ENCODE measurements at places on chromosomes 12 and 14.

DNA sequence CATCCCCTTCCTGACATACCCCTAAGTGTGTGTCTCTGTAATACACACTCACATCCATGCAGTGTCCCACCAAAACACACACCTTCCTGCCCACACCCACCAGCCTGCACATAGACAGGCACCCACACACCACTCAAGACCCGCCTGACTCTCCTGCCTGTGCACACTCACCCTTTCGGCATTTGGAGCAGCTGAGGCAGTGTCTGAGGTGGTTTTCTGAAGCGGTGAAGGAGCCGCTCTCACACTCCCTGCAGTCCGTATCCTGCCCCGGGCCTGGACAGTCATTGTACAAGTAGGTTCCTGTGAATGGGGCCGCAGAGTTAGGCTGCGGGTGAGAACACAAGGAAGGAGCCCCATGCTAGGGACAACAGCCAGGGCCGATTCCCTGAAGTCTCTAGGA lies 8.3 kb downstream of the TNFRSF1A start:
- no peak for DNase-seq

- DNase-seq, result no peak
These were observed 358.4 kb downstream of the DPF3 start for GRCh38 chr14:72535485-72535884.

DNA sequence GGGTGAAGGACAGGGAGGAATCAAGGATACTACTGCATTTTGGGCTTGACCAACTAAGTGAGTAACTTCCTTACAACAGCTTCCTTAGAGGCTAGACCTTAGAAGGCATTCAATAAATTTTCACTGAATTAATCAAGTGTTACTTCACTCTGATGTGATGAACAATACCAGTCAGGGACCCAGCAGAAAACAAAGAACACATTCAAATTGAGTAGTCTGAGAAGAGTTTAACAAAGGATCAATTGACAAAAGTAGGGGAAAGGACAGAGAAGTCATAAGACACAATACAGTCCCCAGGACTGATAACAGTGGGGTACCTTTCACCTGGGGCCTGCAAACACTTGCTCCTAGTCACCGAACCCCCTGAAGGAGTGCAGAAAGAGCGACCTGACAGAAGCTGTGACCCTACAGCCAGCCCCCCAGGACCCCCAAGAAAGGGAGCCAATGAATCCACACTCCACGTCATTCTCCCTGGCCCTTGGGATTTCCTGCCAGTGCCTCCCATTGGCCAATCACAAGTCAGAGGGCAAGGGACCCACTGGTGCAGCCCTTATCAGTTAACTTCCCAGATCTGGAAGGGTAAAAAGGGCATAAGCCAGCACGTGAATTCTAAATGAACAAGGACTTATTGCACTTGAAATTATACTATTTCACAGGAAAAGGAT lies 6.9 kb downstream of the ANAPC5 start:
- DNase-seq, result no peak

DNA sequence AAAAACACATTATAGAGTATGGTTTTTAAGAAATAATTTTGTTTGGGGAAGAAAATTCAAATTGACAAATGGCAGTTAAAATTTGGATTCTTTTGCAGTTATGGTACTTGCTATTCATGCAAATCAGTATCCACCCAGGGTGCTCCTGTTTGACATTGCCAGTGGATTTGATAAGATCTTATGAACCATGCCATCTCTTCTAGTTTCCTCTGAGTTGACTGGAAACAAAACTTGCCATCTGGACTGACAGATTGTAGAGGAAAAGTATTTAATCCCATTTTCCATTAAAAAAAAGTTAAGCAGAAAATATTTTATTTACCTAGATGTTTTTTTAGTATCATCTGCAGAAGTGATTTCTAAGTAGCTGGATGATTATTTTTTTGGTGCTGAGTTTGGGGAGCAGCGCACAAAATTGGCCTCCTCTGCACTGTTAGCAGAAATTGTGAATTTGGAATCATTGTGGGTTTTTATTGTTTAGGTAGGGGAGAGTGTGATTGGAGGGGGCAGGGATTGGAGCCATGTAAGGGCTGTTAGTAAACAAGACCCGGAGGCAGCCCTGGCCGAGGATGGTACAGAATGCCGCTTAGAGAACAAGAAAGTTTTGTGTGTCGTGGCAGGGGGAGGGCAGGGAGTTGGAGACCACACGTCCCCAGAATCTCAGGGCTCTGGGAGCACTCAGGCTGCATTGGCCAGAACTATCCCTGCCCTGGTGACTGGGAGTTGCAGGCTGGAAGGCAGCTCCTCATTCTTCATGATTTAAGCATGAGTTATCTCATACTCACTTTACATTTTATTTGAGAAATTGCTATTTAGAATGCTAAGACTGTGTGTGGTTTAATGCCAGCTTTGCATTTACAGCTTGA lies 56.6 kb downstream of the WDR20 start:
- DNase-seq, result peak; percentile 76

- no peak for DNase-seq
These were observed 423.3 kb upstream of the GARIN6 start for GRCh38 chr12:99224237-99224636.

GRCh38 chr12:93833946-93834345 lies 156.8 kb downstream of the CRADD start:
- no peak for DNase-seq

DNA sequence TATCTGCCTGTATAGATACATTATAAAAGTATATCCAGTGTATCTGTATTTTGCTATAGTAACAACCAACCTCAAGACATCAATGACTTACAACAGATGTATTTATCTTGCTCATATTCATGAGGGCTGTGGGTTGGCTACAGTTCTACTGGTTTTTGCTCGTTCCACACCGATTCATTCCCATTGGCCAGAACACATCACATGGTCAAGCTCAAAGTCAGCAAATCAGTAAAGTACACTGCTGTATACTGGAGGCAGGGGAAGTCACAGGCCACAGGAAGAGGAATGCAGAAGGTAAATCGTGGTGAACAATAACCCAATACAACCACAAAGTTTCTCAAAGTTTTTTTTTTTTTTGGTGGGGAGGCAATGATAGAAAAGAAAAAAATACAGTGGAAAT lies 180.0 kb upstream of the CDKN3 start:
- DNase-seq, result no peak

DNA sequence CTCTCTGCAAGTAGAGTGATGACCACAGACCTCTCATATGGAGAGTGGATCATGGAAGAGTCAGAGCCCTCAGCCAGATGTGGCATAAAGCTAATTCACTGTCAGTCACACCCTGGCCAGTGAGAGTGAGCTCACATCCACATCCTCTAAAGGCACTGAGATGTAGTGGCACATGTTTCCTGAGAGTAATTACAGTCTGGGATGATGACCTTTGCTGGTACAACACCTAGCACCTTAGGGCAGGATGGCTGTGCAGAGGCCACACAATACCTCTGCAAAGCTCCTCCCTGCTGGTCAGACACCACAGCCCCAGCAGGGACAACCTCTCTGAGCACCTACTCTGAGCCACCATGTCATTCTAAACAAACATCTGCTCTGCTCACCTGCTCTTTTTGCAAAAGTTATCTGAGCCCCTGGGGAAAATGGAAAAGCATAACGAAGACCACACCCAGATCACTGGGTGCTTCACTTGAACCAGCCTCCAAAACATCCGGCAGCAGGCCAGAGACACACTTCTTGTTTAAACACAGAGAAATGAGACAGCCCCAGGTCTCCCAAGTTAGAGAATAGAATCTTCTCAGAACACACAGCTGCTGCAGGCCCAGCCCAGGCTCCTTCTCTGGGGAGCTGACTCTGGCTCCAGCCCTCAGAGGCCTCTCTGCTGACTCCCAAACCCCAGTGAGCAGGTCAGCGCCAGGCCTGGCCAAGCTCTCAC lies 30.3 kb downstream of the PITPNM2 start:
- DNase-seq, result no peak

GRCh38 chr12:29517264-29517663 lies 19.8 kb upstream of the OVCH1 start:
- peak; percentile 5 for DNase-seq

DNA sequence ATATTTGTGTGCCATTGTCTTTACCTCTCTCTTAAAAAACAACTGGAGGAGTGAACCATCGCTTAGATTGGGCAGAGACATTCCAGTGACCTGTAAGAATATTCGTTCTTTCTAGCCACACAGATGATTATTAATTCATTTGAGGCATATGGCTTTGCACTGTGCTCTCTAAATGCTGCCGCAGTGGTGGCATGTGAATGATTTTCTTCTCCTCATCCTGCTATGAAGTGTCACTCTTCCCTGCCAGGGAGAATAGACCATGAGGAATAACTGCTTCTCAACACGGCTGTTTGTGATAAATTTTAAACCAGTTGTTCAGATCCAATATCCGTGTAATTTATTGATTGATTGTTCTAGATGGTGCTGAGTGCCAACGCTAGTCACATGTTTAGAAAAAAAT lies 225.3 kb downstream of the CNTN1 start:
- no peak for DNase-seq

DNA sequence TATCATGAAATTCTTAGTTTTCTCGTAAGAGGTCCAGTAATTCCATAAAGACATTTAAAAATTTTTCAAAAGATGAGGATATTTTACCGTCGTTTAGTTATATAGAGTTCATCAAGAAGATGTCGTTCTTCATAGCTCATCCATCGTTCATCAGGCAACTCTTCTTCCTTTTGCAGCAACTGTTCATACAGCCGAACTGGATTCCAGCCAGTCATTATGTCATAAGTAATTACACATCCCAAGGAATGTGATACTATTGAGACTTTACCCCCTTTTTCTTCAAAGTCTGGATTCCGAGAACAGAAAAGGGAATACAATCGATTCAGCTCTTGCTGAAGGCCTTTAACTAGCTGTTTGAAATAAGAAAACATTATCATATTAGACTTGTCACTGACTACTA lies 90.3 kb downstream of the DDHD1 start:
- no peak for DNase-seq

GRCh38 chr12:98373025-98373554 lies 142.3 kb upstream of the TMPO start:
- DNase-seq, result no peak

- no peak for DNase-seq
These were observed 6.0 kb downstream of the TMCC3 start for GRCh38 chr12:94644141-94644979.

DNA sequence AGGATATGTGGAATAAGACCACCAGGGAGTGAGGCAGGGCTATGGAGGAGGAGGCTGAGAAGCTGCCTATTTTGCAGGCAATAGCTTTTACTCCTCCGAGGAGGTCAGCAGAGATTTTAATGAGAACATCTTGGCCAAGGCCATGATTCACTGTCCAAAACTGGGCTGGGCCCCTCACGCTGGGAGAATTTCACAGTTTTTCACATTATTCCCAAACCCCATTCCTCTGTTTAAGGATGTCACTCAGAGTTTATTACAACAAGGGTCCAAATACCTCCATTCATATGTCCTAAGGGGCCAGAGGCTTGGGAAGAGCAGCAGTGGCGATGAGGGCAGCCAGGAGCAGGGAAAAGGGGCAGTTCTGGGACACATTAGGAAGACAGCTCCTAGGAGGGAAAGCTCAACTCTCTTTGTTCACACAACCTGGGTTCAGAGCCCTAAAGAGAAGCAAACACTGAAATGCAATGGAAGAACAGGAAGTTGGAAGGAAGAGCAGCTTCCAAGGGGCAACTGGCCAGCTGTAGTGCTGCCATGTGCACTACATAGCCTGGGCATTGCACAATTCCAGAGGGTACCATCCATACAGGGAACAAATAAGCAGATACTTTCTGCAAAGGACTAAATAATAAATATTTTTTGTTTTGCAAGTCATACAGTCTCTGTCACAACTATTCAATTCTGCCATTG lies 283.2 kb downstream of the NUAK1 start:
- no peak for DNase-seq

- DNase-seq, result no peak
These were observed 83.9 kb downstream of the EP400 start for GRCh38 chr12:132033627-132034026.

DNA sequence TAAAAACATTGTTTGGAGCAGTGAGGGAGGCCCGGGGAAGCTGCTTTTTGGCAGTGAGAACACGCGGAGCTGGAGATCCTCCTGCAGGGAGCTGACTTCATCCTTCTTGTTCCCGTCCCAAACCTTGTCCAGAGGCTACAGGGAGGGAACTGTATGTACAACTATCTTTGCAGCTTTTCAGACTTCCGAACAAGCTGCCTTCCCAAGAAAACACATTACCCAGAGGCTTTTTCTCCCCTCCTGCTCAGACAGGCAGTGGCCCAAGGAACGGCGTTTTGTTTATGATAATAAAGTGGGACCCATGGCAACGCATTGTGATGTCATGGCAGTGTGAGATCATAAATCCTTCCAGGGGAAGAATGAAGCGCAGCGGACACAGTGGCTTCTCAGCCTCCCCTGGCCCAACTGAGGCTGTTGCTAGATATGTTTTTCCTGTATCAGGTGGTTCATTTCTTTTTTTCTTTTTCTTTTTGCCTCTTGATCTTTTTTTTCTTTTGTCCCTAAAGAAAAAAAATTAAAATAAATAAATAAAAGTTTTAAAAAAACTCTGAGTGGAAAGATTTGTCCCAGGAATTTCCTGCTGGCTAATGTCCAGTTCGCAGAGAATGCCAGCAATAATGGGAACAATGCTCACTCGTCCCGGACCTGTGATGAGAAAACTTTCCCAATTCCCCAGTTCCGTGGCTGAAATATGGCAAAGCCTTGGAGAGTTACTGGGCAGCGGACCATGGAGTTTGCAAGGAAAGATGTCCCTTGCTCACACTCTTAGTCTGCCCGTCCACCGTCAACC lies 103.4 kb upstream of the MAP1LC3B2 start:
- DNase-seq, result no peak

DNA sequence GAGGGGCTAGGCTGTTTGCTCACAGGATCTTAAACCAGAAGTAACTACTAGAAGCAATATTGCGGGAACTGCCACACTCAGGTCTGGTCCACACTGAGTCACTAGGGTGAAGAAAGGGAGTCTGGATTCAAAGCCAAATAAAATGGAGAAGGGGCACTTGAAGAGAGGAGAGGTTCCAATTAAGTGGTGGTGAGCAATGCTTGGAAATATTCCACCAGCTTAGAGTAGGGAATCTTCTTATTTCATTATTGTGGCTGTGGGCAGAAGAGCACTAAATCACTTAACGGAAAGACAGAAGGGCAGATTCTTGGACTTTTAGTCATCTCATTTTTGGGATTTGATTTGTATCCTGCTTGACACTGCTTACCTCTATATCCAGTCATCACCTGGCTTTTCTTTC lies 48.6 kb upstream of the PPP1R12A start:
- DNase-seq, result no peak

- no peak for DNase-seq
These were observed 17.4 kb upstream of the NAP1L1 start for GRCh38 chr12:76101739-76102385.

GRCh38 chr12:27018037-27018436 lies 3.9 kb upstream of the TM7SF3 start:
- DNase-seq, result no peak

DNA sequence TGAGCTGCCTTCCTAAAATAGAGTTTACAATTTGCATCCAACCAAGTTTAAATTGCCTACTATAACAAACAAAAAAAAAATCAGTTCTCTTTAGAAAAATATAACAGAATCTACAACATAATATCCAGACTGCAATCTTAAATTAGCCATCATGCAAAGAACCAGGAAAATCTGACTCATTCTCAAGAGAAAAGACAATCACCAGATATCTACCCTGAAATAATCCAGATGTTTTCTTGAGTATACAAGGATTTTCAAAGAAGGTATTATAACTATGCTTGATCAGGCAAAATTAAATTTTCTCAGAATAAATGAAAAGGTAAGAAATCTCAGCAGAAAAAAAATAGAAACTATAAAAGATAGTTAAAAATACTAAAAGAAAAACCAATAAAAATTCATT lies 115.6 kb downstream of the CCER1 start:
- DNase-seq, result no peak

All from occipital lobe (tissue), 3 donors.